ENCODE measurements at places on chromosomes 1 and 21.
A peak's percentile ranks its signal among the peaks of the same experiment; 100 is the strongest.

DNA sequence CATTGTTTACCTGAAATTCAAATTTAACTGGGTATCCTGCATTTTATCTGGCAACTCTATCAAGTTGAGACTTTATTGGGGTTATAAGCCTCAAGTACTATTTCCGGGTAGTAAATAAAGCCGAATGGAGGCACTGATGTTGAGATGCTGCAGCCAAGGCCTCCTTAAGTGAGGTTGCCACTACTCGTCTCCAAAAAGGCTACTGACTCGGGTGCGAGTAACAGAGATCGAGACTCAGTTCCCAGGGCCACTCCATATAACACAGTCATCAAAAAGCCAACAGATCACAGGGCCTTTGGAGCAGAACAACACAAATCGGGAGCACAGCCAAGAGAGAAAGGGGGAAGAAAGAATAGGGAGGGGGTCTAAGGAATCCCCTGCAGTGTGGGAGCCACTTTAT lies 524 bp downstream of the COPA start:
- no peak for DNase-seq

- DNase-seq, result no peak
Measured at GRCh38 chr1:166165661-166166328, 1.0 kb downstream of the FAM78B start.

DNA sequence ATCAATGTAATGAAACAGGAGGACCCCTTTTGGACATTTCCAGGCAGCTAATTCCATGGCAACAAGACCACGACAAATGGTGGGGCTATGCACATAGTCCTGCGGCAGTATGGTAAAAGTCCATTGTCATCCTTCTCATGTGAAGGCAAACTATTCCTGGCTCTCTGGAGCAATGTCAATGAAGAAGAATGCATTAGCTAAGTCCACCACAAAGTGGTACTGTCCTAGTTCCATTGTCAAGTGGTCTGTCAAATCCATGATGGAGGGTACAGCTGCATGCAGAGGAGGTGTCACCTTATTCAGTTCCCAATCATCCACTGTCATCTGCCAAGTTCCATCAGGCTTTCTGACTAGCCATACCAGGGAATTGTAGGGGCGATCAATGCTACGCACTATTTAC lies 110.1 kb downstream of the GDAP2 start:
- DNase-seq, result no peak

DNA sequence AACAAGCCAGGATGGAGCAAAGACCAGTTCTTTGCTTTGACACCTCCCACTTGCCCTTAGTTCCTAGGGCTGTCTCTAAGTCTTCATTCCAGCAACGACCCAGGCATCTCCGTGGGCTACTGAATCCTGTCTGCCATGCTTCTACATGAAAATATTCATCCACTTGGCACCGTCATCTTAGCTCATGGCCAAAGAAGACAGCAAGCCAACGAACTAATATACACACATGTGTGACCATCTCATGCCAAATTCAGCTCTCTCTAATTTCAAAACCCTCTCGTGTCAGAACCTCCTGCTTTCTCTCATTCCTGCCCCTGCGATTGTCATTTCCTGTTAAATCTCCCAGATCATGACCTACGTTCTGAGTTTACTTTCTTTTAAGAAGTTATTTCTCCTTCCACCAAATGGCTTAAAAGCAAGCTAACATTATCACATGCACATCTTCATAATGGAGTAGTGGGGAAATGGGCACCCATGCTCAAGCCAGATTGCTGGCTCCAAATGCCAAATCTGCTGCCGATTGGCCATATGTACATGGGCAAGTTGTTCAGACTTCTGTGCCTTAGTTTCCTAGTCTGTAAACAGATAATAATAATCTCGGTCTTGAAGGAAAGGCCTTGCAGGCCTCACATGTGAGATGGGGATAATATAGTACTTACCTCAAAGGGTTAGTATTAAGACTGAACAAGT lies 373.4 kb downstream of the USH2A start:
- no peak for DNase-seq

GRCh38 chr1:229817936-229818335 lies 191.9 kb downstream of the URB2 start:
- DNase-seq, result no peak

- peak; percentile 57 for DNase-seq
Measured at GRCh38 chr1:32863218-32863880, 7.4 kb downstream of the FNDC5 start.

DNA sequence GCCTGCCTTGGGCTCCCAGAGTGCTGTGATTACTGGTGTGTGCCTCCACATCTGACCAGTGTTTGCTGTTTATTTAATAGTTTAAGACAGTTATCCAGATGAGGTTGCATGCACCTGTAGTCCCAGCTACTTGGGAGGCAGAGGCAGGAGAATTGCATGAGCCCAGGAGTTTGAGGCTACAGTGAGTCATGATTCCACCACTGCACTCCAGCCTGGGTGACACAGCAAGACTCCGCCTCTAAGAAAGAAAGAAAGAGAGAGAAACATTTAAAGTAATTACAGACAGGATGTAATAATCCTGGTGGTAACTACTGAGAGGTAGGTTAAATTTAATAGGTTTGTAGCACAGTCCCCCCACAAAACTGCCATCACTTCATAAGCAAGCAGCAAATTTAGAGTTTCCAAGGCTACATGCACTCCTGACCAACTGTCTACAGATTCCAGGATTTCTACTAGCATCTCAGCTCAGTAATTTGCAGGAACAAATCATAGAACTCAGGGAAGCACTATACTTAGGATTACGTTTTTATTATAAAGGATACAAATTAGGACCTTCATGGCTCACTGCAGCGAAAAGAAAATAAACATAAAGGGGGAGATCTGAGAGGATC lies 89.6 kb downstream of the PKN2 start:
- no peak for DNase-seq
